ENCODE measurements at places on chromosomes 1 and 21.
A peak's percentile ranks its signal among the peaks of the same experiment; 100 is the strongest.

GRCh38 chr1:21524220-21524619 lies 15.0 kb downstream of the ALPL start:
- no peak for DNase-seq

DNA sequence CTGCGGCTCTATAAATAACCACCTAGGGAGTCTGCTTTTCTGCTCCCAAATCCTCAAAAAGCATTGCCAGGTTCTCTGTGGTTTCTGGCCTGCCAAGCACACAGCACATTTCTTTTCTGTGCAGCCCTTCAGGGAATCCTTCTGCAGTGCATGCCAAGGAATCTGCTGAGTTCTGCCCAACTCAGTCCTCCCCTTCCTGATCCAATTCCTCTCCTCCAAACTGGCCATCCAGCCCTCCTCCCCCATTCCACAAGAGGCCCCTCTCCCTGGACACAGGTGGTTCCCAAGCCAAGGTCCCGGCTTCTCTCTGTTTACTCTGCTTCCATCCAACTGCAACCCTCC lies 61.8 kb downstream of the HIVEP3 start:
- no peak for DNase-seq

DNA sequence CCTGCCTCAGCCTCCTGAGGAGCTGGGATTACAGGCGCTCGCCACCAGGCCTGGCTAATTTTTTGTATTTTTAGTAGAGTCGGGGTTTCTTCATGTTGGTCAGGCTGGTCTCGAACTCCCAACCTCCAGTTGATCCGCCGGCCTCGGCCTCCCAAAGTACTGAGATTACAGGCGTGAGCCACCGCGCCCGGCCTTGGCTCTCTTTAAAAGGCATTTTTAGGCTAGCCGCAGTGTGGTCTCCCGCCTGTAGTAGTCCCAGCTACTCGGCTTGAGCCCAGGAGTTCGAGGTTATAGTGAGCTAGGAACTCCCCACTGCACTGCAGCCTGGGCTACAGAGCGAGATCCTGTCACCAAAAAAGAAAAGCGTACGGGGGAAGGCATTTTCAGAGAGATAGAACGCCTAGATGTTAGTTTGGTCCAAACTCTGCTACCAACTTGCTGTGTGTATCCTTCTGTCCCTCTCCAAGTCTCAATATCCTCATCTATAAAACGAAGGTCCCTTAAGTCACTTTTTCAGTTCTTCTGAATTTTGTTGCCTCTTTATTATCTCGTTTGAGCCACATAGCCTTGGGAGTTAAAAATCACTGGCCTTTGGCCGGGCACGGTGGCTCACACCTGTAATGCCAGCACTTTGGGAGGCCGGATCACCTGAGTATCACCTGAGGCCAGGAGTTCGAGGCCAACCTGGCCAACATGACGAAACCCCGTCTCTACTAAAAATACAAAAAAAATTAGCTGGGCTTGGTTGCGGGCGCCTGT lies 734 bp downstream of the MED18 start:
- DNase-seq: no peak

GRCh38 chr1:12284486-12284885 lies 54.7 kb downstream of the VPS13D start:
- no peak for DNase-seq

DNA sequence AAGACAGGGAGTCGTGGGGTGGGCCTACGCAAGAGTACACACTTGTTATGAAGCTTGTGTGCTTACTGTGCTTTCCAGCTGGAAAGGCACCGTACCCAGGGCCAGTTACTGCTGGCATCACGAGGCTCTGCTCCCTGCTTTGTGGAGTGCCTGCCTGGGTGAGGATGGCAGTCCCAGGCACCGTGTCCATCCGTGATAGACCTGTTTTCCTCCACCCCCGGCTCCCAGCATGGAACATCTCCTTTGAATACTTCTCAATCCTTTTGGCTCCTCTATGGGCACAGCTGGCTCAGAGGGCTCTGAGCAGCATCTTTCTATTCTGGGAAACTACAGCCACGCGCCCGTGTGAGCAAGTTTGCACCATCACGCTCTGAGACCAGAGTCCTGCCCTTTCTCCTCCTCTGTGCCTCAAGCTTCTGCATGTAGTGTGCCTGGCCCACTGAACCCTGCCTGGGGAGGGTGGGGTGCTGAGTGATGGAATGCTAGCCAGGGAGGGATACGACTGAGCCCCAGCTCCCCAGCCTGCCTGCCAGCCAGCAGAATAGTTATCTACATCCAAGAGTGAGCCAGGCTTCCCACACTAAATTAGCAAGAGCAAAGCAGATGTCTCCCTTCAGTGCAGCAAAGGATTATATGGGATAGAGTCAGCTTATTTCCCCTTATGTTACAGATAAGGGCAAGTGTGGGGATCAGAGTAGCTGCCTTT lies 7.1 kb upstream of the TNR start:
- no peak for DNase-seq

- DNase-seq: no peak
Measured at GRCh38 chr1:119964673-119965363, 68.5 kb upstream of the ADAM30 start.

DNA sequence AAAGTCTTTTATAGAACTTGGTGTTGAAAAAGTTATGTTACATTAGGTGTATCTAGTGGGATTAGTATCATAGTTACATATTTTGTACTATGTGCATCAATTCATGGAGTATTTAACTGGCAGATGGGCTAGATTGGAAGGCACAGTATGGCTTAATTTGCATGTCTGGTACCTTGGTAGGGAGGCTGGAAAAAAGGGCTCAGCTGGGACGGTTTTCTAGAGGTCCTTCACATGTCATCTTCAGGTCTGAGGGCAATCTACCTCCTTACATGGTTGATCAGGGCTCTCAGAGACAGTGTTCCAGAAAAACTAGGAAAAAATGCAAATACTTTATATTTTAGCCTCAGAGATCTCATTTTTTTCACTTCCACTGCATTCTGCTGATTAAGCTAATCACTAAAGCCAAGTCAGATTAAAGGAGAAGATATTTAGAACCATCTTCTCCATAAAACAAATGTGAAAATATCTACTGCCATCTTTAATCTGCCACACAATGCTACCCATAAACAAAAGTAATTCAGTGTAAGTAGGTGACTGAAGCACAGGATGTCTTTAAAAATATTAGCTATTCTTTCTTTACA lies 209.3 kb downstream of the PLA2G4A start:
- no peak for DNase-seq

GRCh38 chr1:215623162-215623561 lies 56.1 kb downstream of the KCTD3 start:
- no peak for DNase-seq

DNA sequence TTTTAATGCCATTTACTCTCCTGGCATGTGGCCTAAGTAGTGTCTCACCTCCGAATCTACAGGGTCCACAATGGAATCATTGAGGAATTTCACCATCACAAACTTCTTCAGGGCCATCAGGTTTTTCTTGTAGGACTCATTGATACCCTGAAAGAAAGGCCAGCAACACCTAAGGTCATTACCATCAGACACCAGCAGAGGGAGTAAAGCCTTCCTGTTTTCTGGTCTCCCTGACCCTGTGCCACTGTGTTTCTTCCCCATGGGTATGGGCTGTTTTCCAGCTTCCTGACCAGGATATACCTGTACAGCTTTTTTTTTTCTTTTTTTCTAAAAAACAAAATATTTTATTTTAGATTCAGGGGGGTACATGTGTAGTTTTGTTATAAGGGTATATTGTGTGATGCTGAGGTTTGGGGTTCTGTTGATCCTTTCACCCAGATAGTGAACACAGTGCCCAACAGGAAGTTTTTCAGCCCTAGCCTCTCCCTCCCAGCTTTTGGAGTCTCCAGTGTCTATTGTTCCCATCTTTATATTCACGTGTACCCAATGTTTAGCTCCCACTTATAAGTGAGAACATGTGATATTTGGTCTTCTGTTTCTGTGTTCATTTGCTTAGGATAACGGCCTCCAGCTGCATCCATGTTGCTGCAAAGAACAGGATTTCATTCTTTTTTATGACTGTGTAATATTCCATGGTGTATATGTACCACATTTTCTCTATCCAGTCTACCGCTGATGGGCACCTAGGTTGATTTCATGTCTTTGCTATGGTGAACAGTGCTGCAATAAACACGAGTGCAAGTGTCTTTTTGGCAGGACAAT lies 18.3 kb downstream of the PPT1 start:
- peak; percentile 20 for DNase-seq

GRCh38 chr1:205667909-205668643 lies 12.2 kb downstream of the SLC45A3 start:
- no peak for DNase-seq

GRCh38 chr1:180908074-180908765 lies 4.5 kb upstream of the KIAA1614 start:
- no peak for DNase-seq

- DNase-seq: no peak
Measured at GRCh38 chr1:198939286-198939685, 300.4 kb downstream of the PTPRC start.

DNA sequence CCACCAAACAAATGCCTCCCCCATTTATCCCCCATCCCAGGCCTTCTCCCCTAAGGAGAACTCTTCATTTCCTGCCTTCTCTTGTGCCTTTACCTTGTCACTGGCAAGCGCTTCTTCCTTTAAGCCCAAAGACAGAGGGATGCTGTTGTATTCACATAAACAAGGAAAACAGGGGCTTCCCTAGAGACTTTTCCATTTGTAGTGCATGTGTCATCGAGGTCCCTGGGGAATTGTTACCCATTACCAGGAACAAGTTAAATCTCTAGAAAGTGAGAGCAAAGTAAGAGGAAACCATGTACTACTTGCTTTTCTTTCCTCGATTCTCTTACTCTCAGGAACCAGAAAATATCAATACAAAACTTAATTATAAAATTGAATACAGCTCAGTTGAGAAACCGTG lies 114.4 kb upstream of the DPT start:
- no peak for DNase-seq

DNA sequence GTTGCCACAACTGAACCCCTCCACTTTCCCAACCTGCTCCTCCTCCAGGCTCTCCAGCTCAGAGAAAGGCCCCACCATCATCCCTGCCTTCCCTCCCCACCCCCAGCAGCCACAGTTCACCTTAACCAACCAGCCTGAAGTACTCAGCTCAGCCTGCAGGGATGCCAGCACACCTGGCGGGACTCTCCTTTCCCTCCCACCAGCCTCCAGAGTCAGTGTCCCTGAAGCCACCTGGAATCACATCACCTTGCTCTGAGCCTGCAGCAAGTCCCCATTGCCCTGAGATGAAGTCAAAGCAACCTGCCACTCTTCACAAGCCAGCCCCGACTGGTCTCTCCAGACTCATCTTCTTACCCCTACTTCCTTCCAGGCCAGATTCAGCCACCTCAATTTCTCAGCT lies 26.2 kb upstream of the ZC3H12A start:
- no peak for DNase-seq

DNA sequence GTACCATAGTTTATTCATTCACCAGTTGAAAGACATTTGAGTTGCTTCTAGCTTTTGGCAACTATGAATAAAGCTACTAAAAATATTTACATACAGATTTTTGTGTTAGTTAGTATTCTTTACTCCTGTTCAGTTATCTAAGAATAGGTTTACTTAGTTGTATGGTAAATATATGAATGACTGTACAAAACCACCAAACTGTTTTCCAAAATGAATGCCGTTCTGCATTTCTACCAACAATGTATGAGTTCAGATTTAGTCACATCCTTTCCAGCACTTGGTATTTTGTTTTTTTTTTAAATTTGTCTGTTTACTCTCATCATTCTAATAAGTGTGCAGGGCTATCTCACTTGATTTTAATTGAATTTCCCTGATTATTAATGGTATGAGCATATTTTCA lies 3.4 kb upstream of the KIFAP3 start:
- no peak for DNase-seq

DNA sequence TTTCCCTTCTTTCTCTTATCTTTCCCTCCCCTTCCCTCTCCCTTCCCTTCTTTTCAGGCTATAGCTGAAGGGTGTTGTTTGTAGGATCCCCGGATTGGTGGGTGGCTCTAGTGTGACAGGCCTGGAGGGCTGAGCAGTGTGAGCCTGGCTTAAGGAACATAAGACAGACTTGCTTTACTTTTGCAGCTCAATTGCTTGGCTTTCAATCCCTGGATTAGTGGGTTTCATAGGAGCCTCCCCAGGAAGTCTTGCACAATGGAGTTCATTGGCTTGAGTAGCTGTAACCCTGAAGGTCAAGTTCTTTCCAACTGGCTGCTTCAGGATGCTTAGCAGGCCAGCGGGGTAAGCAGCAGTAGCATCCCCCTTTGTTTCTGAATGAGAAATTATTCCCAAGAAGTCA lies 126.7 kb downstream of the CAMTA1 start:
- DNase-seq: no peak

- DNase-seq: no peak
Measured at GRCh38 chr1:222798116-222798515, 16.7 kb upstream of the DISP1 start.

DNA sequence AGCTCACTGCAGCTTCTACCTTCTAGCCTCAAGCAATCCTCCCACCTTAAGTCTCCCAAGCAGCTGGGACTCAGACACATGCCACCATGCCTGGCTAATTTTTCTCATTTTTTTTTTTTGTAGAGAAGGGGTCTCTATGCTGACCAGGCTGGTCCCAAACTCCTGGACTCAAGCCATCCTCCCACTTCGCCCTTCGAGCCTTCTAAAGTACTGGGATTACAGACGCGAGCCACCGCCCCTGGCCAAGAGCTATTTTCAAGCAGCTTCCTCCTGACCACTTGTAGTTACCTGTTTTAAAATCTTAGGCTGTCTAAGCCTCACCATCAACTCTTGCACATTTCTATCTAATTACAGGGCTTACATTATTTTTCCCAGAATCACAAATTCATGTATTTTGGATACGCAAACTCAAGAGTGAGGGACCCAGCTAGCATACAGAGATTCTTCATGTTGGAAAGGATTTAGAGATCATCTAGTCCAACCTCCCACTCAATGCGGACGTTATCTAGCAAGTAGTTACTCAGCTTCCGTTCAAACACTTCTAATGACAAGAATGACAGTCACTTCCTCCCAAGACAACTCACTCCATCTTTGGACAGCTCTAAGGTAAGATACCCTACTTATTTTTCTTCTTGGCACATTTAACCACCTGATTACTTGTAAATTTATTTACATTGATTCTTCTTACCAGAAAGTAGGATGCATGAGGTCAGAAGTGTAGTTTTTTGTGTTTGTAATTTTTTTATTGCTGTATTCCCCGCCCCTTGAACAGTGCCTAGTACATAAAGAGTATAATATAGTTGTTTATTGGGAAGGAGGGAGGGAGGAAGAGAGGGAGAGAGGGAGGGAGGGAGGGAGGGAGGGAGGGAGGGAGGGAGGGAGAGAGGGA lies 65.4 kb downstream of the LUZP1 start:
- DNase-seq: no peak

GRCh38 chr1:115665319-115666096 lies 23.7 kb downstream of the VANGL1 start:
- no peak for DNase-seq

DNA sequence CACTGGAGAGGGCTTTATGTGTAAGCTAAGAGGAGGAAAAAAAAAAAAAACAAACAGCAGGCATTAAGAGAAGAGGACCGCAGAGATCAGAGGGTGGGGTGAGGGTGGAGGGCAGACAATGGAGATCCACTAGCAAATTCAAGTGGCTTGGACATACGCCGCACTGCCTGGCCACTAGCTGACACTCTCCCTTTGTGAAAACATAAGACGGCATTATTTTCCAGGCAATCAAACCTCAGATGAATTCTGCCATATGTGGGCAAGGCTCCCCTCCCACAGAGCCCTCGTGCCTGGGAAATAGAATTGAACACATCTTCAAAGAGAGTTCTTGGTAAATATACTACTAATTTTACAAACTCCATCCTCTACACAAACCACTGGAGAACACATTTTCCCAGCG lies 53.6 kb downstream of the ERG start:
- DNase-seq: no peak

Measured in NCI-H2081 treated with DMSO at 0.1 percent for 48 hours (cell line).